ENCODE measurements at places on chromosomes 3 and 15.

GRCh38 chr3:185983495-185984141 is 45.8 kb upstream of the TRA2B start:
- peak; percentile 58 for DNase-seq

DNA sequence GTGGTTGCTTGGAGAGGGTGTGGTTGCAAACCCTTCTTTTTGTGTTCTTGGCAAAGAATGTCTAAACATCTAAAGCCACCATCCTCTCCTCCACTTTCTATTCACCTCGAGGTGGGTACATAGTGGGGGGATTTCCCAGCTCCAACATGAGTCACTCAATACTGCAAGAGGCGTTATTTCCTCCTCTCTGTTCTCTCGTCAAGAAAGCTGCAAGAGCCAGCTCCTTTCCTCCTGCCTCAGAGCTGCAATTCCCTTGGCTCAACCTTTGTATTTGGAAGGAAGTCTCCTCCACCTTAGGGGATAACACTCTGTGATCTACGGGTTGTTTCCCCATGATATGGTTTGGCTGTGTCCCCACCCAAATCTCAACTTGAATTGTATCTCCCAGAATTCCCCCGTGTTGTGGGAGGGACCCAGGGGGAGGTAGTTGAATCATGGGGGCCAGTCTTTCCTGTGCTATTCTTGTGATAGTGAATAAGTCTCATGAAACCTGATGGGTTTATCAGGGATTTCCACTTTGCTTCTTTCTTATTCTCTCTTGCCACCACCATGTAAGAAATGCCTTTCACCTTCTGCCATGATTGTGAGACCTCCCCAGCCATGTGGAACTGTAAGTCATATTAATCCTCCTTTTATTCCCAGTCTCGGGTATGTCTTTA is 138.4 kb downstream of the PLCL2 start:
- DNase-seq: no peak

GRCh38 chr3:72238801-72239200 is 453.9 kb upstream of the PROK2 start:
- no peak for DNase-seq

DNA sequence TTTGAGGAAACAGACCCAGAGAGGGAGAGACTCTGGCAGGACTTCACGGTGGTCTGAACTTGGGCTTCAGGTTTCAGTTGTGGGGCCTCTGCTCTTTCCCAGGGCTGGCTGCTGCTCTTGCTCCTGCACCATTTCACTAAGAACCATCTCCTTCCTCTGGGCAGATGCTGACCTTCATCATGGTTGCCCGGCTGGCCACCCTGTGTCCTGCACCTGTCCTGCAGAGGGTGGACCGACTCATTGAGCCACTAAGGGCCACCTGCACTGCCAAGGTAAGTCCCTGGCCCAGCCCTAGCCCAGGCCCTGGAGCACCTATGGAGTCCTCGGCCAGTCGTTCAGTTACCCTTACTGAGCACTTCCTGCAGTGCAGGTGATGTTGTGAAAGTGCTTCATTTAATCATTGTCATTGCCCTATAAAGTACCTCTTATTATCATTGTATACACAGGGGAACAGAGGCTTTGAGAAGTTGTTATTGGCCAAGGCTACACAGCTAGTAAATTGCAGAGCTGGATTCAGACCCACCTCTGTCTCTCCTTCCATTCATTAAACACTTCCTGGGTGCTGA is 10.0 kb downstream of the RPL32 start:
- no peak for DNase-seq

- DNase-seq: no peak
These were observed 51.4 kb upstream of the ATOSA start for GRCh38 chr15:52730594-52730993.

DNA sequence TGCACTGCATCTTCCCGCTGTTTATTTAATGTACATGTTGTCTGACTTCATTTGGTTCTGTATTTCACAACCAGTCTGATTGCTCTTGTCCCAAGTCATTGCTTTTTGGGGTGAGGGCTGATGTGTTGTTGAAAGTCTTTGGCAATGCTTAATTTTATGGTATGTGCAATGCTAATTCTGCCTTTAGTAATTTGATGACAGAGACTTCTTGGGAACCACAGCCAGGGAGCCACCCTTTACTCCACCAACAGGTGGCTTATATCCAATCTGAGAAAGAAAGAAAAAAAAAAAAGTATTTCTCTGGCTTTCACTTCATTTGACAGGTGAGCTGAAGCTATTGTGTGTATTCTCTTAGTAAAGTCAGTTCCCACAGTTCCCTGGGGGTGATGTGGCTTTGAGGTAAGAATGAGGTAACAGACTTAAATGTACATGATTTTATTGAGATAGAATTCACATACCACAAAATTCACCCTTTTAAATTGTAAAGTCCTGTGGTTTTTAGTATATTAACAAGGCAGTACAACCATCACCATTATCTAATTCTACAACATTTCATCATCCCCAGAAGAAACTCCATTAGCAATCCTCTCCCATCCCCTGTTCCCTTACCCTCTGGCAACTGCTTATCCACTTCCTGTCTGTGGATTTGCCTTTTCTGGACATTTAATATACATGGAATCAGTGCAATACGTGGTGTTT is 97.3 kb downstream of the SLCO3A1 start:
- DNase-seq: no peak

GRCh38 chr15:90049666-90050604 is 48.8 kb downstream of the ZNF710 start:
- DNase-seq: no peak

GRCh38 chr3:148901987-148902791 is 37.1 kb downstream of the CPA3 start:
- DNase-seq: no peak

DNA sequence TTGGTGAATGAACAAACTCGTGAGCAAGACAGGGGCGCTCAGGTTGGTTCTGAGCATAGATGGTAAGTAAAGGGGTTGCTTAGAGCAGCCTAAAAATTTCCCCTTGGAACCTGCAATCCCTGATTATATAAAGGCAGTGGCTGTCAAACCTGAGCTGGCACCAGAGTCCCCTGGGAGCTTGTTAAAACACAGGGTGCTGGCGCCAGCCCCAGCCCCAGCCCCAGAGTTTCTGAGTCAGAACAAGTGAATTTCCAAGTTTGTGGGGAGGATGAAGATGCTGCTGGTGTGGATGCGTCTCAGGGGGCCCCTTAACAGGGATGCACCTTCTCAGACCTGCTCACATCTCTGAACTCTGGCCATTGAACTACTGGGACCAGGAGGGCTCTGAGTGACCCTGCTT is 48.2 kb downstream of the FEM1B start:
- no peak for DNase-seq

GRCh38 chr3:197076415-197076814 is 46.8 kb upstream of the MELTF start:
- no peak for DNase-seq

DNA sequence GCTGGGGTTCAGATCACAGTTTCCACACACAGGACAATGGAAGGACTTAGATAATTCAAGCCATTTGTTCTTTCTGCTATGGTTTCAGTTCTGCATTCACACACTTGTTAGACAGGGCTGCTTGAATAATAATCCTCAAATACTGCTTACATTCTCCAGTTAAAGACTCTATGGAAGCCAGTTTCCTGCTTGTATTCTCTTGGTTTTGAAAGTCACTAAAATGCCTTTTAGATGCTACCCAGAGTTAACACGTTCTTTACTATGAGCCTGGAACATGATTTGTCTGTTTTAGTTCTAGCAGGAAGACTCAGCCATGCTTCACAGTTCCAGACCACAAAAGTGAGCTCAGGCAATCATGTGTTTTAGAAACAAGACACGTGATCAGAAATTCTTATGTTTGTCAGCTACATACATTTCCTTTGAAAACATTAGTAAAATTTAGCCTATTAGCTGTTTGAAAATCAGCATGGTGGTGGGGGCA is 152.4 kb downstream of the LEKR1 start:
- no peak for DNase-seq

All from brain microvascular endothelial cell (primary cell).